ENCODE measurements at places on chromosomes 5 and 9.
A peak's percentile ranks its signal among the peaks of the same experiment; 100 is the strongest.

DNA sequence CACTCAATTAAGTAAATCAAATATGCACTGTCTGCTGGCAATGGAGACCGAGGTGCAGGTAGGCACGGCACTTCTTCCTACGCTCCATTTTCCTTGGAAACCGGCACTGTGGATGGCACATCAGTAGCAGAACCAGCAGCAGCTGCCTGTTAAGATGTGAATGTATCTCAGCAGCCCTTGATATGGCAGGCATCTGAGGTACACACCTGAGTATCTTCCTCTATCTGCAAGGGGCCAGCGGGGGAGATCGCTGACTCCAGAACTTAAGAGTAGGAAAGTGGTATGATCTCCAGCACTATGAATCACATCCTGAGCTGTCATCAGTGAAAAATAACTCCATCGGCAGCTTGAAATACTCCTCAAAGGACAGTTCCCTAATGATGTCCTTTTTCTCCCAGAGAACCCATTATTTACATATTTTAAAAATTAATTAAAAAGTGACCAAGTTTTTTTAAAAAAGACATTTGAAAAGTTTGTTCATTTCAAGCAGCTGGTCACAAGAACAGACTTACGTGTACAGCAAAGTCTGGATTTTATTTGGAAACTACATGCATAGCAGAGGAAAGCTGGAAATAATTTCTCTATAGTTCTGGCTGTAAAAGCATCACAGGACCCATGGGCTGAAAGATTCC, 97.1 kb downstream of the ADAMTS12 start:
- no peak for DNase-seq

GRCh38 chr5:176679365-176680225, 32.3 kb downstream of the TSPAN17 start:
- no peak for DNase-seq

GRCh38 chr5:163976696-163977095, 471.3 kb downstream of the MAT2B start:
- DNase-seq: no peak

DNA sequence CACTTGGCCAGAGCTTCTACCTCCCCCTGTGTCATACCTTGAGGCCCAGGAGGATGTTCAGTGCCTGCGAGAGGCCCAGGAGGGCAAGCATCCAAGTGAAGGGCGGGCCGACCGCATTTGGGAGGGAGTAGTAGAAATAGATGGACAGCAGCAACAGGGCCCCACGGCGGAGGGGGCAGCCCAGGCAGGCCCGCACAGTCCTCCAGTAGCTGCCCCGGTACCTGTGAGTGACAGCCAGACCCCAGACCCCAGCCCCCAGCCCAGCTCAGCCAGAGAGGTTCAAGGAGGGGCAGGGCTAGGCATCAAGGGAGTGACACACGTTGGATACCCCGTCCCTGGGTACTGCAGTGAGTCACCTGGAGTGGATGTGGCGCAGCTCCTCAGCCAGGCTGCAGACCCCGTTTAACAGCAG, 1.4 kb downstream of the STING1 start:
- peak; percentile 16 for DNase-seq

DNA sequence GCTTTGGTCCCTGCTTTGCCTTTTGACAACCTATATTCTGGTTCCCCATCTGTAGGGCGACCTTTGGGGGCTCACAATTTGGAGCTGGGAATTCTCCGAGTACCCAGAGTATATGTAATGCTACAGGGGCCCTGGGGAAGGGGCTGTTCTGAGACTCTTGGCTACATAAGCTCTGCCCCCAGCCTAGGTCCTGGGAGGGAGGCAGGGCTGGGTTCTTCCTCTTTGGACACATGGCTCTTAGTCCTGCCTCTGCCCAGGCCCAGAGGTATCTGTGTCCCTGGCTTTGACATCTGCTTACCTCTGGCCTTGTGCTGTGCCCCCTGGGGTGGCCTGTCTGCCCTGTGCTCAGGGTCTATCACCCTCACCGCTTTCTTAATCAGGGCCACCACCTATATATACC, 181.6 kb downstream of the CACNA1B start:
- no peak for DNase-seq

All from CD4-positive, alpha-beta T cell treated with Interleukin-1 beta for 1 hour (primary cell).